Non-pigmented ciliary epithelial cell (primary cell): ENCODE measurements at places on chromosomes 3 and 15.

DNA sequence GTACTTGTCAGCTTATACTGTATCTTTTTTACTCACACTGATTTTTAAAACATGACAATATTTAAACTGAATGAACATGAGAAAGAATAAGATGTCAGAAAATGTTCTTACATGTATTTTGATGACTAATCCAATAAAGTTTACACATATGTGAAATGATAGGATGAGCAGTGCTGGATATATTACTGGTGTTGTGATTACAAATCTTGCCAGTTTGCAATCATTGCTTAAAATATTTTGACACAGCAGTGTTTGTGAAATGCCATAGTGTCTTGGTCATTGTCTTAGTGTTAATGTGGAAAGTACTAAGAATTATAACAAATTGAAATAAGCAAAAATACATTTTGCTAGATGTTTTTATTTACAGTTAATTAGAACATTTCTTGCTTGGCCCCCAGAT is 118.7 kb upstream of the MLF1 start:
- DNase-seq = no peak

DNA sequence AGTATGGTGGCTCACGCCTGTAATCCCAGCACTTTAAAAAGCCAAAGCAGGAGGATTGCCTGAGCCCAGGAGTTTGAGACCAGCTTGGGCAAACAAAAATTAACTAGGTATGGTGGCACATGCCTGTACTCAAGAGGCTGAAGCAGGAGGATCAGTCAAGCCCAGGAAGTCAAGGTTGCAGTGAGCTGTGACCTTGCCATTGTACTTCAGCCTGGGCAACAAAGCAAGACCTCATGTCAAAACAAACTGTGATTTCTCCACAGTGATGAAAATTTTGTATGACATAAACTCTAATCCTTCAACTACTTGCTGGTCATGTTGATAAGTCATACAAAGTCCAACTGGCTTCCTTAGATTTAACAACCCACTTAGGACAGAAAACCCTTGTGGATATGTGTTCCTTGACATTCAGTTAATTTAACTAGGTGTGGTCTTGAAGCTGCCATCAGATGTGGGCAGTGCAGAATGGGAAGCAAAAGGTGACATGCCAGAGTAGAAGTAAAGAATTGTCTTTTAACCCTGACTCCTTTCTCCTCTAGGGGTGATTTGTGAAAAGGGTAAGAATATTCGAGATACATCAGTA is 263.3 kb downstream of the PTPRG start:
- DNase-seq = no peak

DNA sequence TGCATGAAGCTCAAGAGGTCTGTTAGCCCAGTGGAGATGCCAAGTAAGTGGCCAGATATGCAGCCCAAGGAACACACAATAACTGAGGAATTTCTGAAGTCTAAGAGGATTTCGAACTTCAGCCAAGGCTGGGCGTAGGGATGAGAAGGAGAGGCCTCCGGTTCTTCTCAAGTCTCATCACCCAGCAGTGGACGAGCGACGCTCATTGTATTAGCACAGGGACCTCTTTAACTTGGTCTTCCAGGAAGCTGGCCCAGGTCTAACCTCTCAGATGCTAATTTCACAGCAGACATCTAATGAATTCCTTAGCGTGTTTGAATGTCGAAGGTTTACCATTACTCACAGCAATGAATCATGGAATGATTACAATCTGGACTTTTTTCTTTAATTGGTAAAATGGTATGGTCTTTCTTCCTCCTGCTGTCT is 85.0 kb downstream of the HES1 start:
- DNase-seq = no peak

- DNase-seq = no peak
Measured at GRCh38 chr3:71771126-71771525, 13.8 kb downstream of the PROK2 start.

GRCh38 chr15:87741350-87741749 is 515.2 kb downstream of the NTRK3 start:
- DNase-seq = no peak

- no peak for DNase-seq
Measured at GRCh38 chr15:77037388-77038209, 33.3 kb downstream of the TSPAN3 start.

DNA sequence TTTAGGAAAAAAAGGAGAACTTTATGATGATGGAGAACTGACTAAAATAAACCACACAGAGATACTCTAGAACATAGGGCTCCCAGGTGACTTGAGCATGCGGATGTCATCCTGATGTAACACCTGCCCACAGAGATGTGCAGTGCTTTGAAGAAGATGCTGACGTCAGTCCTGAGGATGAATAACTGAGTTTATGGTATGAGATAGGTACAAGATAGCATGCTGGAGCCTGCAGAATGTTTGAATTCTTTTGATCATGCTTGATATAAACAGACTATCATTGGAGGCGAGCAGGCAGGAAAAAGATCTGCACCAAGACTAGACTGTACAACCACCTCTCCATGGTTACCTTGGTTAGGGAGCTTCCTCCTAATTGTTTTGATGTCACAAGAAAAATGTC is 12.4 kb downstream of the CCR4 start:
- no peak for DNase-seq

- DNase-seq = no peak
Measured at GRCh38 chr3:178494386-178494785, 41.9 kb upstream of the KCNMB2 start.

DNA sequence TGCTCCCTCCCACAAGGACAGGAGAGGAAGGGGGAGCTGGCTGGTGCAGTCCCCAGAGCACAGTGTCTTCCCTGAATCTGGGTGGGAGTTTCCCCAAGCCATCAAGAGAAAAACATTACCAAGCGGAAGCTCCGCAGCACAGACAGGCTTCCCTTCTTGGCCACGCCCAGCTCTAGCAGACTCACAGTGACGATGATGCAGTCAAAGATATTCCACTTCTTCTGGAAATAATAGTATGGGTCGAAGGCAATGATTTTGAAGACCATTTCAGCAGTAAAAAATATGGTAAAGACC is 76.7 kb downstream of the SCN10A start:
- no peak for DNase-seq

GRCh38 chr3:76345878-76346277 is 560.5 kb upstream of the ZNF717 start:
- DNase-seq = no peak

GRCh38 chr3:36362973-36363372 is 17.3 kb upstream of the STAC start:
- DNase-seq = peak; percentile 53

- no peak for DNase-seq
Measured at GRCh38 chr3:69200384-69201068, 78.1 kb upstream of the LMOD3 start.

DNA sequence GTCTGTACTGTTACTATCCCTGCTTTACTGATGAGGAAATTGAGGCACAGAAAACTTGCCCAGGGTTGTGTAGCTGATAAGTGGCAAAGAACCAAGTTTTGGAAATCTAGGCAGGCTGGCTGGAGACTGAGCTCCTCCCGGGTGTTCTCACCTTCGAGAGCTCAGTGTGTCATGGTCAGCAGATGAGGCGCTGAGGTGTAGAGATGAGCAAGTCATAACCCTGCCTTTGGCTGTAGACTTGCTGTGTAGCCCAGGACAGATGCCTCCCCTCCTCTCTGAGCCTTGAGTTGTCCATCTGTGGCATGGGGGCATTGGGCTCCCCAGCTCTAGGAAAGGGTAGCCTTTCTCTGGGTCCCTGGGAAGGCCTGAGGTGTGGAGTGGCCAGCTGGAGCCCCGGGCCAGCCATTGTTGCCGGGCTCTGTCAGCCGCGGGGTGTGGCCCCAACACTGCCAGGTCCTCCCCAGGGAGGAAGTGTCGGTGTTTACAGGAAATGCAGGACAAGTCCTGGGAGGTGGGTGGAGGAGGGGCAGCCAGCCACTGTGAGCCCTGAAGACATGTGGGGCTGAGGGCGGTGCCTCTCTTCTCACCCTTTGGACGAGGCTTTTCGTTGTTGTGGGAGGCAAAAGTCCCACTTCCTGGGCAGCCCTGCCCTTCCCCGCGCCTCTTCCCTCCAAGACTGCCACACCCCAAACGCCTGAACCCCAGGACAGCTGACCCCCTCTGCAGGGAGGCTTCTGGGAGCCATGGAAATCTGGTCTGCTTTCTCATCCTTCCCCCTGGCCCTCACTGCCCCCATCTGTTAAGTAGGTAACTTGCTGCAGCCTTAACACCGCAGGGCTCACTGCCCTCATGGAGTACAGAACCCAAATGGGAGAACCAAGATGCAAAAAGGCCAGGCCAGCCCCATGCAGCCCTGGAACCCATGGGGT is 29.1 kb downstream of the FGD5 start:
- no peak for DNase-seq

- no peak for DNase-seq
Measured at GRCh38 chr3:151002003-151002981, 29.8 kb upstream of the CLRN1 start.

DNA sequence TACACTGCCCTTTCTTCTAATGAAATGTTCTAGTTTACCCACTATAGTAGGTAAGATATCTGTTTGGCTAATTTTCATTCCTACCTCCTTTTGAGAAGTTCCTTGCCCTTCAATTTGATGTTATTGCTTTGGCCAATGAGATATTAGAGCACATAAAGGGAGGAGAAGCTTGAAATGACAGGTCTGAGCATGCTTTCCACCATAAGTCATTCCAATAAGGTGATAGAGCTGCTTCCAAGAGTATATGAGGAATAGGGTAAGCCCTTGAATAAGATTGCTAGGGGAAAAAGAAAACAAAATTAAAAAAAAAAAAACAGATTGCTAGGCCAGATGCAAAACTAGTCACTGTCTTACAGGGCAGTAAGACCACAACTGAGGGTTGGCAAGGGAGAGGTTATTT is 78.9 kb upstream of the TRIM42 start:
- DNase-seq = no peak

DNA sequence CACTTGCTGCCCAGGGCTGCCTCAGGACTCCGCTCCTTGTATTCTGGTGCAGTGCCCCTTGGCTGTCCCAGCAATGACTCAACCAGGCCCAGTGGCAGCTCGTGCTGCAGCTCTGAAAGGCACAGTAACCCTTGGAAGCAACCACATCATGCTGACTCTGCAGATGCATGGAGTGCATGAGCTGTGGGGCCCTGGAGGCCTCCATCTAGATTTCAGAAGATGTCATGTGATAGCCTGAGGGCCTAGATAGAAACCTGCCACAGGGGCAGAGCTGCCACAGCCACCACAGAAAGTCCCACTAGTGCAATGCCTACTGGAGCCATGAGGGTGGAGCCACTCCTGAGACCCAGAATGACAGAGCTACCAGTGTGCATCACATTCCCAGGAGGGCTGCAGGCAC is 117.1 kb upstream of the SMAD3 start:
- DNase-seq = no peak

DNA sequence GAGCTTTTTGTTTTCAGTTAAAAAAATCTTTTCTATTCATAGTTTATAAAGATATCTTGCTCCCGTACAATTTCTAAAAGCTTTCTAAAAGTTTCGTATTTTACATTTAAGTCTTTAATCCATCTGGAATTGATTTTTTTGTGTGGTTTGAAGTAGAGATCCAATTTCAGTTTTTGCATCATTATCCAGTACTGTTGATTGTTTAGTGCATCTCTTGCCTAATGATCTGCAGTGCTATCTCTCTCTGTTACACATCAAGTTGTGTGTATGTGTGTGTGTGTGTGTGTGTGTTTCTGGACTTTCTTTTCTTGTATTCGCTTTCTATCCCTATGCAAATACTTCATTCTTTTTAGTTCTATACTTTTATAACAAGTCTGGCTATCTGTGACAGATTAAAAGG is 605.8 kb upstream of the DPPA4 start:
- DNase-seq = no peak

GRCh38 chr3:152026033-152026556 is 152.7 kb downstream of the SUCNR1 start:
- peak; percentile 63 for DNase-seq

DNA sequence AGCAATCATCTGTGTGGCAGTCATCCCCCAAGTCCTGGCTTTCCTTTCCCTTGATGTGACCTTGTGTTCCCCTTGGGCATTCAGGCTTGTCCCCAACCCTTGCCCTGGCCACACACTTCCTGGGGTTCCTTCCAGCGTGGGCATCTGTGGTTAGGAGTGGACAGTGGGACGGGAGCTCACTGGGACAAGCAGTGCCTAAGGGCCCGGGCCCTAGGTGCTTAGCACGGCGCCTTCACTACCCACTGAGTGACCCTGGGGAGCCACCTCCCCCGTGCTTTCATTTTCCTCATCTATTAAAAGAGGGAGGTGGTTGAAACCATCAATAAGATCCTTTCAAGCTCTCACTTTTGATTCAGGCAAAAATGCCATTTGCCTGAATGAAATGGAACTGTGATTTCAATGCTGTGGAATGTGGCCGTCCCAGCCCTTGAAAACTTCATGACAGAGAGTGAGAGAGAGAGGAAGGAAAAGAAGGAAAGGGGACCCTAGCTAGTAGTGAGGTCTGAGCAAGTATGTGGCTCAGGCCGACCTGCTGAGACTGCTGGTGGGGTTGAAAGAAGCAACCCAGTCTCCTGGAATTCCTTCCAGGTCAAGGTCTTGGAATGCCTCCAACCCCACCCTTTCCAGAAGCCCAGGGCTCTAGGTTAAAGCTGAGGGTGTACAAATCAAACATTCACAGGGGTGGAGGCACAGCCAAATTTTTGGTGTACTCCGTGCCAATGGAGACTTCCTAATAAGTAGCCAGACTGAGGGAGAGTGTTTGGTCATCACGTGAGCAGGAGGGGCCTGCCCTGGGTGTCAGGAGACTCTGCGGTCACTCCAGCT is 302.9 kb downstream of the TLE3 start:
- DNase-seq = no peak

- no peak for DNase-seq
Measured at GRCh38 chr3:3893590-3893989, 94.4 kb downstream of the LRRN1 start.

DNA sequence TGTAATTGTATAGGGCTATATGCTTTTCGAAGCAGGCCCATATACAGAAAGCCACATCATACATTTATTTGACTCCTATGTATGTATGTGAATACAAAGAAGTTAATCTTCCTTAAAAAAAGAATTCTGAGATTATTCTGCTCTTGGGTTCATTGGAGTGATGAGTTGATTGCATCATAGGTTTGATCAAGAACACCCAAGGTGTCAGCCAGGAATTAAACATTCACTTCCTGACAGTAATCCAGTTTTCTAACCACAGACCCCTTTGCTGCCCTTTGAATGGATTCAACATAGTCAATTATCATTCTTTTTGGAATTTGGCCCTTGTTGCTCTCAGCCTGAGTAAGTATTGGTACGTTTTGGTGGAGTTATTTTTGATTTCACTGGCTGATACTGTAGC is 225.6 kb downstream of the CACNA2D3 start:
- no peak for DNase-seq
